ENCODE measurements at places on chromosomes 13 and 19.

DNA sequence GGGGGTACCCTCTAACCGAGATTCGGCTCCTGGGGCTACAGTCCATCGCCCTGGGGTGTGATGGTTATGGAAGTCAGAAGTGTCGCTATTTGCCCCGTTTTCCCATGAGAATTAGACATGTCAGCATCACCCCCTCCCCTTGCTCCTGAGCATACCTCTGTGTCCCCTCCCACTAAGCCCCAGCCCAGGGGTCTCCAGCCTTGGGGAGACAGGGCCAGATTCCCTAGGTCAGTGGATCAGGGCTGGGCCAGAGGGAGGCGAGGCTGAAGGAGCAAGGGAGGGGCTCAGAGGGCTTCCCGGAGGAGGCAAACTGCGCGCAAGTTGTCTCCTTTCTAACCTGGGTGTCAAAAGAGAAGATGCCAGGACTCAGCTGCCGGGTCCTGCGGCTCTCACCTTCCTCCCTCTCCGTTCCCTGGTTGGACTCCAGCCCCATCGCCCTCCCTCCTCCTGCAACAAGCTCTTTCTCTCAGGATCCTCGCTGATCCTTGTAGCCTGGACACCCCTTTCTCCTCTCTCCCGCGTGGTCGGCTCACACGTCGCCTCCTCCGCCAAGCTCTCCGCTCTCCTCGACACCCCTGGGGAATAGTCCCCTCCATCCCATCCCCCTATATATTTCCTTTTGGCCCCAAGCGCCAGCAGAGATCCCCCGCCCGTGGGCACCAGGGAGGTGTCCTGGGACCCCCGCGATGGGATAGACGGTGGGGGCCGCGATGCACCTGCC is 459 bp upstream of the TMEM59L start:
- no peak for DNase-seq

GRCh38 chr19:5772416-5772815 is 12.1 kb downstream of the PRR22 start:
- DNase-seq = no peak

- DNase-seq = peak; percentile 93
Measured at GRCh38 chr19:49347835-49348234, 12.6 kb downstream of the CD37 start.

DNA sequence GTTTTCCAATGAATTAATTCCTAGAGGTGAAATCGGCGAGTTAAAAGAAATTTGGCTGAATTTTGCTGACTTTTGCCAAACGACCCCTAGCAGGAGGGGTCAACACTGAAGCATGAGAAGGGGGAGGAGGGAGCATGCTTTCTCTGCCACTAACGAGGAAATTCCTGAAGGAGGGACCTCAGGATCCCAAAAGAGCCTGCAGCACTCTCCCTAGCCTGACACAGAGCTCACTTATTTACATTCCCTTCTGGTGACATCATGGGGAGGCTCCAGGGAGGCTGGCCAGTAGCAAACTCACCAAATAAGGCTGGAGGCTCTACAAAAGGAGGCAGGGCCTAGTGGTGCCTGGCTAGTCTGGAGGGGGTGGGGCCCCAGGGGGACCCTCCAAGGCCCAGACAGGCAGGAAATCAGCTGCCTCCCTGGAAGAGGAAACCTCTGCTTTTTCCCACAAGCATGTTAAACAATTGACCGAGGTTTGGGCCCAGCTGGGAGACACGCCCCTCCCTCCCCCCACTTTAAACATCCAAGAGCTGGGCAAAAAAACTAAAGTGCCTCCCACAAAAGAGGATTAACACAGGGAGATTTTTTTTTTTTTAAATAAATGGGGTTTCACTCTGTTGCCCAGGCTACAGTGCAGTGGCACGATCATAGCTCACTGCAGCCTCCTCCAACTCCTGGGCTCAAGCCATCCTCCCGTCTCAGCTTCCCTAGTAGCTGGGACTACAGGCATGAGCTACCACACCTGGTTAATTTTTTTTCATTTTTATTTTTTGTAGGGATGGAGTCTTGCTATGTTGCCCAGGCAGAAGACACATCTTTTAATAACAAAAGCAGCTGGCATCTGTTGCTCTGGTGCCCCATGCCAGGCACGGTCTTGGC is 2.1 kb downstream of the DAPK3 start:
- DNase-seq = peak; percentile 52

DNA sequence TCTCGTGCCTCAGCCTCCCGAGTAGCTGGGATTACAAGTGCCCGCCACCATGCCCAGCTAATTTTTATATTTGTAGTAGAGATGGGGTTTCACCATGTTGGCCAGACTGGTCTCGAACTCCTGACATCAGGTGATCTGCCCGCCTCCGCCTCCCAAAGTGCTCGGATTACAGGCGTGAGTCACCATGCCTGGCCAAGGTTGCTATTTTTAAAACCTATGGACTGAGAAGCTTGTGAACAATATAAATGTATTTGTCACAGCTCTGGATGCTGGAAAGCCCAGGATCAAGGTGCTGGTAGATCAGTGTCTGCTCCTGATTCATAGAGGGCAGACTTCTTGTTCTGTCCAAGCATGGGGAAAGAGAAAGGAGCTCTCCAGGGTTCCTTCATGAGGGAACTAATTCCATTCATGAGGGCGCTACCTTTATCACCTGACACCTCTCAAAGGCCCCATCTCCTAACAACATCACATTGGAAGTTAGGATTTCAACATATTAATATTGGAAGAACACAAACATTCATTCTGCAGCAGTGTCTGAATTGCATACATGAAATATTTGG is 16.1 kb downstream of the CARD8 start:
- DNase-seq = no peak

DNA sequence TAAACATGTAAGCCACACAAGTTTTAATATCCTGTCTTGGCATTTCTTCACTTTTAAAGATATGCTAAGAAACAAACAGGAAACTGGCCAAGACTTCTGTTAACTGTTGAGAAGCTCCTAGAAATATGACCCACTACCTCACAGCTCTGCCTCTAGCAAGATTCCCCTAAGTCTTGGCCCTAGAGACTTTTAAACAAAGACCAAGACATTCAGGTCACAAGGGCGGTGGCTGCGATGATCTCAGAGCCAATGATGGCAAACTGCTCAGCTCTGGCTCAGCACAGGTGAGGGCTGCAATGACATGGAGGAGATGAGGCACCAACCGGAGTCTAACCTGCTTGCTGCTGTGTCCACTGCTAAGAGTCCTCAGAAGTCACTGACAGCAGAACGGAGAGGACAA is 114.8 kb downstream of the SUCLA2 start:
- no peak for DNase-seq

DNA sequence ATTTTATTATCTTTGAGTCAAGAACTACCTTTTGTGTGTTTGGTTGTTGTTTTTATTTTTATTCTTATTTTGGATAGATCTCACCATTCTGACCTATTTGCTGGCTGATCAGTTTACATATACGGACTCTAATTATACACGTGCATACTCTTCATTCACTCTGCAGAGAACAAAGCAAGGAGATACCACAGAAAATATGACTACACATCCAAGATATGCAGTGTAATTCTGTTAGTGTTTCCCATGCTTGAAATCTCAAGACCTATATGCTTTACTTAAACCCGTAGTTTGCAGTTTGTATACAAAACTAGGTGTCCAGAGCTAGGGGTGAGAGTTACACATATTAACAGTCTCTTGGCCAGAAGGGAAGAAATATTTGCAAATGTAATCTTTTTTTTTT is 205.5 kb downstream of the DCLK1 start:
- no peak for DNase-seq

DNA sequence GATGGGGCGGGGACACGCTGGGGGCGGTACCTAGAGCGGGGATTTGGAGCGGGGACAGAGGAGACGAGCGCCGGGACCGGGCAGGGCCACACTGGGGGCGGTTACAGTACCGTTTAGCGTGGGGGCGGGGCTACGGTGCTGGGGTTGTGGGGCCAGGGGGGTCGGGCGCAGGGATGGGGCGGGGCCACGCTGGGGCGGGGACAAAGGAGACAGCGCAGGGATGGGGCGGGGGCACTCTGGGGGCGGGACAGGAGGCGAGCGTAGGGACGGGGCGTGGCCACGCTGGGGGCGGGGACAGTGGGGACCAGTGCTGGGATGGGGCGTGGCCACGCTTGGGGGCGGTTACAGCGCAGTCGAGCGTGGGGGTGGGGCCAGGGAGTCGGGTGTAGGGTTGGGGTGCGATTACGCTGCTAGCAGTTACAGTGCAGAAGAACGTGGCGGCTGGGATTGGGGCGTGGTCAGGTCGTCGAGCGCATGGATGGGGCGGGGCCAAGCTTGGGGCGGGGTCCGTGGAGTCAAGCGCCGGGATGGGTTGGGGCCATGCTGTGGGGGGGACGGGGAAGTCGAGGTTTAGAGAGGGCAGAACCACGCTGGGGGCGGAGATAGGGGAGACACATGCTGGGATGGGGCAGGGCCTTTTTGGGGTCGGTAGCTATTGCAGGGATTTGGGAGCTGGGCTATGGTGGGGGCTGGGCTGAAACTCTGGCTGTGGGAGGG is 660 bp downstream of the ALKBH7 start:
- DNase-seq = peak; percentile 98

- DNase-seq = no peak
Measured at GRCh38 chr19:3027981-3028304, 1.1 kb downstream of the TLE2 start.

DNA sequence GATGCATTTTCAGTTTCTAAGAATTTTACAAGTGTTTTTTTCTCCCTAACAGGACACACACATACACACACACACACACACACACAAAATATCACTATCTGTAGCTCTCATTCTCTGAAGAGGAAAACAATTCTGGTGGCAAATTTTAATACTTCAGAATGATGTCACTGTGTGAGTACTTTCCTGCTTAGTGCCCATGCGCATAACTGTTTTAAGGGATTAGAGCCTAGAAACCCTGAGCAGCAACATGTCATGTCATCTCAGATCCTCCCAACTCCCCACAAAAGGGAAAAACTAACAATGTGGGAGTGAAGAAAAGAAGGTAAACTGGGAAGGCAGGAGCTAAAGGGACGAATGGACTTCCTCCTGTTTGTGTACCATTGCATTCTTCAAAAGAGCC is 401.2 kb downstream of the SPRY2 start:
- peak; percentile 45 for DNase-seq

- DNase-seq = no peak
Measured at GRCh38 chr13:47890146-47890814, 110.8 kb downstream of the SUCLA2 start.

GRCh38 chr13:80171096-80171495 is 169.8 kb downstream of the SPRY2 start:
- no peak for DNase-seq

DNA sequence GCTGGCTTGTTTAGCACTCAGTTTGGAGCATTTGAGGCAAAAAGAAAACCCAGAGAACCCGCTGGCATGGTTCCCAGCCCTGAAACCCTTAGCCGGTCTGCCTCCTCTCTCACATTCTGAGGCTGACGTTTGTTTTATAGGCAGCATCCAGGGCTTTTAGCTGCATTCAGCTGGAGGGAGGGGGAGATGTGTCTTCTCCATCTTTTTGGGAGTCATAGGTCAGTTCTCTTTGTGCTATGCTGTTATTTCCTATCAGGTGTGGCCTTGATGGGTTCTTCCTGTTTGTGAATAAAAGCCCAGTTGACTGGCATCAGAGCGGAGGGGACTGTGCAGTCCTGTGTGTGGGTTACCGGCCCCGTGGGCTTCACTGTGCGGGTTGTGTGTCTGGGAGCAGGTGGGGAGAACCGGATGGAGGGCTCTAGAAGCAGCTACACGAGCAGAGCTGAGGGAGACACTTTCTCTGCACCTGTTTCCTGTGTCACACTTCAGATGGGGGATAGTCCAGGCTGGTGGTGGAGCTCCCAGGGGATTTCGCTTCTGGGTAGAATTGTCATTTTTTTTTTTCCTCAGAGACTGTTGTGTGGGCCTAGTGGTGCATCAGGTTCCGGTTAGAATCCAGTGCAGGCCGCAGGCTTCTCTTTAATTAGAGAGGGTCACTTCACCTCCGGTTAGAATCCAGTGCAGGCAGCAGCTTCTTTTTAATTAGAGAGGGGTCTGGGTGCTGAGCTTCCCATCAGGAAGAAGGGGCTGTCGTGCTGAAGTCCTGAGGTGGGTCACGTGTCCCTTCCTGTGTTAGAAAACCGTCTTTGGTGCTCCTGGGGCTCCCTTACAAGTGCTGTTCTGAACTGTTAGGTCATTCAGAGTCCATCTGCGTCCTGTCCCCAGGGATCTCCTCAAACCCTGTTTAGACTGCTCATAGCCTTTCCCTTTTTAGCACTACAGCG is 69.6 kb downstream of the ARHGEF7 start:
- no peak for DNase-seq

DNA sequence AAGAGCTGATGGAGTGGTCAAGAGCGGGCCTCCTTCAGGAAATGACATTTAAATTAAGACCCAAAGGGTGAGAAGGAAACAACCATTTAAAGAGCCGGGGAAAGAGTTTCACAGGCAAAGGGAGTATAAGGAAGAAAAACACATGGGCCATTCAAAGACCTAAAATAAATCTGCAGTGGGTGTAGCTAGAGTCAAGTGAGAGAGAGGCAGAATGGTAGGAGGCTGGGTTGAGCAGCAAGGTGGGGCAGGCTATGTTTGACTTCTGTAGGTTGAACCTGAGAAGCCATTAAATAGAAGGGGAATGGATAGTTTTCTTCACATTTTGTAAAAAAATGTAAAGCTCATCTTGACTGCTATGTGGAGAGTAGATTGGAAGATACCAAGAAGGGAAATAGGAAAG is 183.8 kb downstream of the LACC1 start:
- no peak for DNase-seq

DNA sequence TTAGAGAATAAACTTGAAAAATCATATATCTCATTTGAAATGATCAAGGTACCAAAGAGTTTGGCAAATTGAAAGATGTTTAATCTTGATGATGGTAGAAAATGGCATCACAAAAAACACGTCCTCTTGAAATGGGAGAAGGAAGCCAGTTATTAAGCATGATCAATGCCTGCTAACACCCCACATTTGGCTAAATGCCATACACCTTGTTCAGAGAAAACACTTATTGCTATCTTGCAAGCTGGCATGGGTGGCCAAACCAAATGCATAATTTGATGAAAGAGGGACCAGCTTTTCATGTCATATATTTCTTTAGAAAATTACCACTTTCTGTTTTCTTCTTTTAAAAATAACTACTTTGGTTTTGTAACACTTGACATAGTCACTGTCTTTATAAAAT is 141.3 kb downstream of the ZAR1L start:
- no peak for DNase-seq

DNA sequence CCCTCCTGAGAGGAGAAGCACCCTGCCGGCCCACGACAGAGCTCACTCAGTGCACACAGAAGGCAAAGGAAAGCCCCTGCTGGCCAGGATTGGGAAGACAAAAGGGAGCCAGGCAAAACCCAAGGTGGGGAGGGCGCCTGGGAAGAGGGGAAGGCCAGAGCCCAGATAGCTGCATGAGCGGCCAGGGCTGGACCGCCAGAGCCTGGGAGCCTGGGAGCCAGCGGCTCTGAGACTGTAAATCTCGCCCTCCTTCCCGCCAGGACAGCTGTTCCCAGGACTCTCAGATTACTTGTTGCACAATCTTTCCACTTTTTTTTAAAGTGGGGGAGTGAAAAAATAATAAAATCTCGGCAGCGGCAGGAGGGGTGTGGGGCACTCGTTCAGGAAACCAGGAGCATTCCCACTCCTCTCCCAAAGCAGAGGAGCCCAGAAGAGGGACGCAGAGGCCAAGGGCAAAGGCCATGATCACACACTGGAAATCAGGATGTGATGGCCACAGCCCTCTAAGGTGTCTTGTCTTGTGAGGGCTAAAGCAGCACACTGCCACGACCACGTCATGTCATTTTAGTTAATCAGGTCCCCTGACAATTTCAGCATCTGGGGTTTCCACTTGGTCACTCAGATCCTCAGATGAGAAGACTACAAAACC is 19.6 kb upstream of the EPHX3 start:
- peak; percentile 73 for DNase-seq
